ENCODE measurements at places on chromosomes 2 and 18.

GRCh38 chr2:177545143-177545542 is 152.6 kb downstream of the AGPS start:
- no peak for DNase-seq

- no peak for DNase-seq
These were observed 14.2 kb downstream of the CAPG start for GRCh38 chr2:85395912-85396475.

DNA sequence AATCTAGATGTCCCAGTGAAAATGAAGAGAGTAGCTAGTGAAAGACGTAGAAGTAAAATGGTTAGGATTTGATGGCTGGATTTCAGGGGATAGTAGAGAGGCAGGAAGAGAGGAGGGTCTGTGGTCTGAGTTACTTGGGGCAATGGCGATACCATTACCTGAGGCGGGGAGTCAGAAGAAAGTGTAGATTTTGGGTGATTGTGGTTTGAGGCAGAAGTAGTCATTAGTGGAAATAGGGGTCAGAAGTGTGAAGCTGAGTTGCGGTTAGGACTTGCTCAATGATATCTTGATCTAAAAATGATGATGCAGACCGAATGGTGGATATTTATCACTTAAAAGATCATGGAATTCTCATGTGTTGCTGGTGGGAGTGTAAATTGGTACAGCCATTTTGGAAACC is 41.0 kb downstream of the CEP192 start:
- no peak for DNase-seq

- no peak for DNase-seq
These were observed 362.2 kb upstream of the KCNH7 start for GRCh38 chr2:163200741-163201140.

DNA sequence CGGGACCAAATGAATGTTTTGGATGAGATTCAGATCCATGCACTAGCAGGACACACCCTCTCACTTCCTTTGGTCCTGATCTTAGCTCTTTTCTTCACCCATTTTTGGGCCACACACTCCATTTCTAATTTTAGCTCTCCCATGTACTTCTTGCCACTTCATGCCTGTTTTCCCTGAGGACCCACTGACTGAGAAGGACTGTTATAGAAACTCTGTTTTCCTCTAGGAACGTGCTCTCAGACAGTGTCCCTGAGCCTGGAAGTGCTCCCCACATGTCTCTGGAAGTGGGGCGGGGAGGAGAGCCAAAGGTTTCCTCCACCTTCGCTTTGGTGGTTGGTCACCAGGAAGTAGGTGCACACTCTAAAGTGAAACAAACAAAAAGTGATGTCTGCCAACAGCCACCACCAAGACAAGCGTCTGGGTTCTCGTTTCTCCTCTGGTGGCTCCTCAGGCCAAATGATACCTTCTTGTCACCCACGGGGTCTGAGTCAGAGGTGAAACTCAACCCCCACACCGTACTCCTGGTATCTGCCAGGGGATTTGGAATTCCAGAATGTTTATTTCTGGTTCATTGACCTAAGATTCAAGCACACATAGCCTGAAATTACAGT is 74.7 kb downstream of the MERTK start:
- no peak for DNase-seq

- no peak for DNase-seq
These were observed at the start of gene STPG4 for GRCh38 chr2:47155091-47155876. Gene STPG4, minus strand, starts transcription at chr2:47155308. Its CDS starts 57 bp downstream, at chr2:47155251.

DNA sequence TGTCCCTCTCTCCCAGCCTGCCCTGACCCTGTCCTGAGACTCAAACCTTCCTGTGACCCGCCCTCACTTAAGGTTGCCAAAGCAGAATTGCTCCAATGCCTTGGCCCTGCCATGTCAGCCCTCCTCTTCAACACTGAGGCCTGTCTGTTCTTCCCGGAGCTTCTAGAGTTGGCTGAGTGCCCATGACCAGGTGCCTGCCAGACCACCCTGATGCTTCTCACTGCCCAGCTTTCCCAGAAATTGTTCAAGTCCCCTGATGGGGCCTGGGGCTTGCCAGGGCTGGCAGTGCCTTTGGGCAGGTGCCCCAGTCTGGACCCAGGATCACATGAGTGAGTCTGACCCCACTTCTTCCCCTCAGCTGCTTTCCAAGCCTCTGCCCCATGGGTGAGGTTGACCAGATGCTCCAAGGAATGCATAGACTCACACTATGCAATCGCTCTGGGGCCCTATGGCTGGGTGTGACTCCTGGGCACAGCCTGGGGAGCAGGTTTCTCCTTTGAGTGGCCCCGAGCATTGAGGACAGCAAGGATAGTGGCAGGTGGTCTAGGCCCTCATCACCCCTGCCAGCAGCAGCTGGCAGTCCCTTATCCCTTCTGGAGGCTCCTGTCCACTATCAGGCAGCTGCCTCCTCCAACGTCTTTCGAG is 3.1 kb upstream of the INPP5D start:
- no peak for DNase-seq

GRCh38 chr2:70514612-70515055 is 39.0 kb downstream of the TGFA start:
- DNase-seq = peak; percentile 96

GRCh38 chr2:239240414-239240881 is 160.4 kb downstream of the HDAC4 start:
- DNase-seq = peak; percentile 48

- DNase-seq = no peak
These were observed 20.0 kb upstream of the RNF149 start for GRCh38 chr2:101328474-101329007.

- DNase-seq = no peak
These were observed 15.2 kb upstream of the SCYGR1 start for GRCh38 chr2:227402959-227403358.

DNA sequence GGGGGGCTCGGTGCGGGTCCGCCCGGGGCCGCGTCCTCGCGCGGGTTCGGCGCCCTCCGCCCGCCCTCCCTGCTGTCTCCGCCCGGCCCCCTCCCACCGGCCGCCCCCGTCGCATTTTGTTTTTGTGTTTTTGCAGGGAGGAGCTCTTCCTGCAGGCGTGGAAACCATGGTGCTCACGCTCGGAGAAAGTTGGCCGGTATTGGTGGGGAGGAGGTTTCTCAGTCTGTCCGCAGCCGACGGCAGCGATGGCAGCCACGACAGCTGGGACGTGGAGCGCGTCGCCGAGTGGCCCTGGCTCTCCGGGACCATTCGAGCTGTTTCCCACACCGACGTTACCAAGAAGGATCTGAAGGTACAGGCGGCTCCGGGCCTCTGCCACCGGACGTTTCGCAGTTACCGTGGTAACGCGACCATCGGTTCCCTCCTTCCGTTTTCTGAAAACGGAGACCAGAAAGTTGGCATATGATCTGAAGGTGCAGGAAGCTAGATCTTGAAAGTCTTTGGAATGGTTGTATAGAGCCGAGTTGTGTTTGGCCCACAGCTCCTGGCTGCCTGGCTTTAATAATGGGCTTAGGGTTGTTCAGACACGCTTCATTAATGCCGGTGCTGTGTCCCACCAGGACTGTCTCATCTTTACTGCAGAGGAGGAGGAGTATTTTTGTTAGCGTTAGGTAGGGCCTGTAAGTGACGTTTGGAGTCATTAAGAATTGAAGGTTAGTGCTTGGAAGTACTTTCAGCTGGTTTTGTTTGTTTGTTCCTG is 891 bp downstream of the KDM3A start:
- DNase-seq = peak; percentile 56
